ENCODE measurements at places on chromosomes 12 and 14.
A peak's percentile ranks its signal among the peaks of the same experiment; 100 is the strongest.

DNA sequence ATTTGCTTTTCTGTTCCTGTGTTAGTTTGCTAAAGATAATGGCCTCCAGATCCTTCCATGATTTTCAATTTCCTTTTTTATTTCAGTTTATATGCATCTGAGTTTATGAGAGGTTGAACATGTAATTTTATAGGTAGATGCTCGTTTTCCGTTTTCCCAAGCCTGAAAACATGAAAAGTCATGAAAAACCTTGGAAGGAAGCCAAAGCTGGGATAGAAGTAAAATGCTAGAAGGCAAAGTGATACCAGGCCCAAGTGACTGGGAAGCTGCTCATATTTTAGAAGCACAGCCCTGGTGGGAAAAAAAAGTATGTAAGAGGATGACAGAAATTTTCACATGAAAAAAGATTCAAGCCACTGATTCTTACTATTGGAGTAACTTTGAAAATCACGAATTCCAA is 290.8 kb downstream of the PRKD1 start:
- no peak for DNase-seq

- no peak for DNase-seq
Observed at GRCh38 chr12:80704420-80704819, 3.0 kb upstream of the MYF6 start.

DNA sequence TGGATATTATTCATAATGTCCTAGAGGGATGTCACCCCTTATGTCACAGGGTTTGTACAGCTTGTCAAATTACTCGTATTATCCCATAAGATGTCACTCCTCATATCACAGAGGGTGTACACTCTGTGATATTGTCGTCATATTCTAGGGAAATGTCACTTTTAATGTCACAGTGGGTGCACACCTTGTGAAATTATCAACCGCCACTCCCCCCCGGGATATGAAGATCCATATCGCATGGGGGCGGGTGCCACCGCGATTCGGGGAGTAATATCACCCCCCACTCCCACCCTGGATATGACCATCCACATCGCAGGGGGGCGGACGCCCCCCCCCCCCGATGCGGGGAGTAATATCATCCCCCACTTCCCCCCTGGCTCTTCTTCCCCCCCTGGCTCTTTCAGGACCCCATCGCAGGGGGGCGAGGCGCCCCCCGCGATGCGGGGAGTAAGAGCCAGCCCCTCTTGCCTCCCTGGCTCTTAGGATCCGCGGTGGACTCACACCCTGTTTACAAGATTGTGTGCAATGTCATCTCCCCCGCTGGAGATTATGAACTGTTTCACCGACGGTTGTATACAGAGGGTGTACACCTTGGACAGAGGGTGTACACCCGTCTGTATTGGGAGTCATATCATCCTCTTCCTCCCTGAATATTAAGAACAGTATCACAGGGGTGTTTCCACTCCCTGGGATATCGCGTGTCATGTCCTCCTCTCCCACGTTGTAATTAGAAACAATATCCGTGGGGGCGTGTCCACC is 92.8 kb downstream of the FRMD6 start:
- DNase-seq = no peak

DNA sequence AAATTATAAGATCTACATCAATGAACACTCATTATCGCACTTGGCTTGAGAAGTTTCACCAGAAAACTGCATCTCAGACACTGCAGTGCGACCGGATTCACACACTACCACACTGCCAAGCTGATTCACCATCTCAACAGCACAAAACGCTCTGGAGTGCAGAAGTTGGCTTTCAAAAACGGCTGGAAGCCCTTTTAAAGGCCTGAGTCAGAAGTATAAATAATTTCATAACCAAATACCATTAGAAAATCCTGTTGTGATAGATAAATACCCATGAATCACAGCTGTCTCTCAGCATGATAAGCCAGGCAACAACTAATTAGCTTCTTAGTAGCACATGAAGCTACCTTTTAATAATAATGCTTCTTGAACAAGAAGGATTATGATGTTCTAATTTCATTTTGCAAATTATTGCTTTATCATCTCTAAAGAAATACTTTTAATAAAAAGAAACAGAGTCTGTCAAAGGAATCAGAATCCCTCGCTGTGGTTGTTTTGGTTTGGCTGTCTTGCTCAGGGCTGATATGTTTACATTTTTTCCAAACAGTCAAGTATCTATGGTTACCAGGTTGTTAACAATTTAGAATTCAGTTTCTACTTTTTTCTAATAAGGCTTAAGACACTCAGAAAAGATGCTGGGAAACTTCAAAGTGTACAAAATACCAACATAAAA is 51.2 kb downstream of the SLC2A13 start:
- no peak for DNase-seq

- DNase-seq = peak; percentile 73
Observed at GRCh38 chr14:59301354-59301753, 112.9 kb downstream of the DAAM1 start.

GRCh38 chr12:88141774-88142609 is at the start of the genes CEP290 and TMTC3:
Gene CEP290 (minus strand): TSS chr12:88142088. CDS start chr12:88141307, 781 bp downstream.
Gene TMTC3 (plus strand): TSS chr12:88142307. CDS start chr12:88148316, 6,009 bp downstream.
- peak; percentile 97 for DNase-seq

- DNase-seq = no peak
Observed at GRCh38 chr12:129844662-129845220, 59.1 kb downstream of the TMEM132D start.

GRCh38 chr12:88985631-88986030 is 366.7 kb downstream of the DUSP6 start:
- no peak for DNase-seq

GRCh38 chr14:36723530-36723929 is 61.9 kb downstream of the PAX9 start:
- DNase-seq = no peak

GRCh38 chr12:132597333-132598316 is 12.8 kb downstream of the LRCOL1 start:
- peak; percentile 10 for DNase-seq

DNA sequence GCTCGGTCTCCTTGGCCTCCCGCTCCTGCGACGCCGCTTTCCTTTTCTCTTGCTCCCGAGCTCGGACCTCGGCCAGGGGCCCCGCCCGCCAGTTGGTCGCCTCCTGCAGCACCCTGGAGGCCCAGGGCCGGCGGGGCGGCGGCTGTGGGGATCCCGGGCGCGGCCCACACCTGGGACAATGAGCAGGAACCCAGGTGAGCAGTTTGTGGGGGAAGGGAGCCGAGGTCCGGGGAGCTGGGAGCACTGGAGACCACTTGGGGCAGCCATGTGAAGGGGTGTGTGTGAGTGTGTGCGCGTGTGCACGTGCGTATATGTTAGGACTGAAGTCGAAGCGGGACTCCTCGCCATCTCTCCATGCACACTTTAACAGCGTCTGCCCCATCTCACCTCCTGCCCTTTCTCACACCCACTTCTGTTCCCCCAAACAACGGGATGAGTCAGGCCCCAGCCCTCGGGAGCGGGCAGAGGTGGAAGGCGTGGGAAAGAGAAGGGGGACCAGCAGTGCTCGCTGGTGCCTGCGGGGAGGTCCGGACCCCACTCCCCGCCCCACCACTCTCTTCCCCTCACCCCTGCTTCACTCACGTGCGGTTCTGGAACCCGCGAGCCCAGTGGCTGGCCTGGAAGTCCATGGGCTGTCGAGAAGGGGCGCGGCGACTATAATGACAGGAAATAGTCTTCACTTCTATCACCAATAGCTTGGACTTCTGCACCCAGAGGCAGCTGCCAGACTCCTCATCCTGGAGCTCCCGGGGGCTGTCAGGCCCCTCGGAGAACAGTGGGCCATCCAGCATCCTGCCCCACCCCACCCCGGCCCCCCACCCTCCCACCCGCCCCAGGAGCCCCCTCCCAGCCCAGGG is 450 bp downstream of the DDN start:
- no peak for DNase-seq

GRCh38 chr14:60710494-60710893 is 13.7 kb downstream of the SIX4 start:
- DNase-seq = no peak

DNA sequence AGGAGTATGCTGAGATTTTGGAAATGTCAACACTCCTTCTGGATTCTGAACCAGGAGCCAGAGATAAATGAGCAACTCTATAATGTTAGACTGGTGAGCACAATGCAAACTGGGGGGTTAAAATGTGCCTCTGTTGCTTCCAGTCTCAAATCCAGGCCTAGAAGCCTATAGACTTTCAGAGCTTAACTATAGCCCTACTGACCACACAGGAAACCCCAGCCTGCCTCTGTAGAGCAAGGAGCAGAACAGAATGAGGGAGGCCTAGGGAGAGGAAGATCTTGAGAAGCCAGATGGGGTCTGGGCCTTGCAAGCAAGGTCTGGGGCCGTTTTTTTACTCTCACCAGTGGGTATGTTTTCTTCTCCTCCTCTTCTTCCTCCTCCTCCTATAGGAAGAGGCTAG is 225.4 kb upstream of the KITLG start:
- DNase-seq = no peak

DNA sequence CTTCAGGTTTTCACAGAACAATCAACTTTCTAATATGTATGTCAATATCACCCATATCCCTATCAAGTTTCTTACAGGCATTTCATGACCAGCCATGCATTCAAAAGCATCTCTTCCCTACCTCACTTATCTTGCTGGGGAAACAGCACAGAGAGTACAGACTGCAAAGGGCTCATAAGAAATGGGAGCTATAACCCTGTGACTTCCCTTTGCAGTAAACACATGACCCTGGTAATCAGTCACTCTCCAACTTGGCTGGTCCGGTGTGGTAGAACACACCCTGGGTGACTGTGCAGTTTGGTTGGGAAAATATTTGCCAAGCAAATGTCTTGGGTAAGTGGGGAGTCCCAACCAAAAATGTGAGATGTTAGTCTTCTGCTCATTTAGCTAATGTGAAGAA is 49.4 kb upstream of the TMCC3 start:
- no peak for DNase-seq

- no peak for DNase-seq
Observed at GRCh38 chr12:80101126-80101525, 1.8 kb downstream of the OTOGL start.

GRCh38 chr12:9115731-9116559 is at the start of gene A2M:
Gene A2M (minus strand): TSS chr12:9115919. CDS start chr12:9115849, 70 bp downstream.
- DNase-seq = no peak

GRCh38 chr14:82755476-82755875 is 1221.8 kb upstream of the SEL1L start:
- DNase-seq = no peak

DNA sequence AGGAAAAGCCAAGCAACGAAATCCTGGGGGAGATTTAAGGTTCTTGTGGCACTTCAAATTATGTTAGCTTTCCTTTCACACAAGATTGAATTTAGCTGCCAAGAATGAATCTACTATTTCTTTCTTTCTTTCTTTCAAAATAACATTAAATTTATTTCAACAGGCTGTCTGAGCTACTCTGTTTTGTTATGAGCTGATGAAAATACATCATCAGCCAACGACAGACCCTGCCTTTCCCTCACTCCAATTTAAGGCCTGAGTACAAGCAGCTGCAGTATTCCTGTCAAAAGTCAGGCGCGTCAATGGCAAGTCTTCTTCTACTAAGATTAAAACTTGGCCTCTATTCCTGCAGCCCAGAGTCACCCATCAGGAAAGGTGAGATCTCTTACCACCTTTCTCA is 347.7 kb upstream of the FLRT2 start:
- DNase-seq = no peak
